ENCODE measurements at places on chromosomes 13 and 19.

DNA sequence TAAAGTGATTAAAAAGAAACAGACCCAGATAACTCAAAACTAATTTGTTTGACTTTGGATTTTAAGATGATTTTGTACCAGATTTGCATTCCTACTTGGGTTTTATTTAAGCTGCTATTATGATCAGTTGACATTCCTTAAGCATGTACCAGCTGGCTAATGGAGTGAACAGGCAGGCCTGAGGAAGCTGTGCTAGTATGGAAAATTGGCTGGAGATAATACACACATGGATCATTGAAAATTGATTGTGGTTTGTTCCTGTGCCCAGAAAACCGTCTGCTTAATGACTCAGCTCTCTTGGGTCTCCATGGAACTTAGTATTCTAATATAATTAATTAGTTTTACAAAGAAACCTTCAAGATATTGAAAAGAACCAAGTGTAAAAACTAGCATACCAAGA, 22.6 kb downstream of the POLR1D start:
- no peak for DNase-seq

DNA sequence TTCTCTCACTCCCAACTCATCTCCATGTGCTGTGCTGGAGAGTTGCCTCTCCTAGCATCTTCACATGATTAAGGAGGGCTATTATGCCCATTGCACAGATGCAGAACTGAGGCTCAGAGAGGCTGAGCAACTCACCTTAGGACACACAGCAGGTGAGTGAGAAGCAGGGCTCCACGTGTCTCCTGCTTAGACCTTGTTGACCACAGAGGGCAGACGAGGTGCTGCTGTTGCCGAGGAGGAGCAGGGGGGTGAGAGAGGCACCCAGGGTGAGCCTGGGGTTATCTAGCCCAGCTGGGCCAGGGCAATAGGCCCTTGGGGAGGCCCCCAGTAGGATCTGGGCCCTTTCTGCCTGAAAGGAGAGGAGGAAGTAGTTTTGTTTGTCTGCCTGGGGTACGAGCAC, 2.4 kb upstream of the HSH2D start:
- DNase-seq: no peak

- no peak for DNase-seq
These were observed 140.2 kb downstream of the SOX1 start for GRCh38 chr13:112207129-112207528.

- DNase-seq: peak; percentile 88
These were observed at the start of gene ZNF473 for GRCh38 chr19:50025794-50026549. Gene ZNF473 (plus strand): TSS chr19:50026005. CDS start chr19:50031083, 5,078 bp downstream.

DNA sequence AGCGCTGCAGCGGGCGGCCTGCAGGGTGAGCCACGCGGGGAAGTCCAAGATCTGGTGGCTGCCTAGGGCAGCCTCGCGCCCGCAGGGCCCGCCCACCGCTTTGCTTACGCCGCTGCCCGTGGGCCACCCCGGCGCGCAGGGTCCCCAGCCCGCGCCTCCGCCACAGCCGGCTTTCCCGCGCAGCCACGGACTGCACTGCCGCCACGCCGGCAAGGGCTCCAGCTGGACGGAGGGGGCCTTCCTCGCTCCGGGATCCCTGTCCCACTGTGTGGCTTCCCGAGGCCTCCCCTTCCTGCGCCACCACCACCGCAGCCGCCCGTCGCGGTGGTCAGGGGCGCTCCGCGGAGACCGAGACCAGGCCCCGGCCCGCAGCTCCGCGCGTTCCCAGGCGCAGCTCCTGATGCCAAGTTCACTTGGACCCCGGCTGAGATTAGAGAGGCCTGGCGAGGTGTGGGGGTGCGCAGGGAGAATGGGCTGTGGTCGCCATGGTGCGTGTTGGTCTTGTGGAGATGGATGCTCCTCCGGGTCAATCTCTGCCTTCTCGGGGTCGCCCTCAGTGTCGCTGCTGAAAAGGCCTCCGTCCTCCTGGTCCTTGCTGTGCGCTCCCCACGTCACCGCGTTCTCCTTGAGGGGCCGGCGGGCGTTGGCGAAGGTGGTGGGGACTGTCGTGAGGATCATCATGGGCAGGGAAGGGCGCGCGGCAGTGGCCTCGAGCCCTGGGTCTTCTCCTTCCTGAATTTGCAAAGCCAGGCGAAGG, 17.9 kb upstream of the RNF17 start:
- no peak for DNase-seq

DNA sequence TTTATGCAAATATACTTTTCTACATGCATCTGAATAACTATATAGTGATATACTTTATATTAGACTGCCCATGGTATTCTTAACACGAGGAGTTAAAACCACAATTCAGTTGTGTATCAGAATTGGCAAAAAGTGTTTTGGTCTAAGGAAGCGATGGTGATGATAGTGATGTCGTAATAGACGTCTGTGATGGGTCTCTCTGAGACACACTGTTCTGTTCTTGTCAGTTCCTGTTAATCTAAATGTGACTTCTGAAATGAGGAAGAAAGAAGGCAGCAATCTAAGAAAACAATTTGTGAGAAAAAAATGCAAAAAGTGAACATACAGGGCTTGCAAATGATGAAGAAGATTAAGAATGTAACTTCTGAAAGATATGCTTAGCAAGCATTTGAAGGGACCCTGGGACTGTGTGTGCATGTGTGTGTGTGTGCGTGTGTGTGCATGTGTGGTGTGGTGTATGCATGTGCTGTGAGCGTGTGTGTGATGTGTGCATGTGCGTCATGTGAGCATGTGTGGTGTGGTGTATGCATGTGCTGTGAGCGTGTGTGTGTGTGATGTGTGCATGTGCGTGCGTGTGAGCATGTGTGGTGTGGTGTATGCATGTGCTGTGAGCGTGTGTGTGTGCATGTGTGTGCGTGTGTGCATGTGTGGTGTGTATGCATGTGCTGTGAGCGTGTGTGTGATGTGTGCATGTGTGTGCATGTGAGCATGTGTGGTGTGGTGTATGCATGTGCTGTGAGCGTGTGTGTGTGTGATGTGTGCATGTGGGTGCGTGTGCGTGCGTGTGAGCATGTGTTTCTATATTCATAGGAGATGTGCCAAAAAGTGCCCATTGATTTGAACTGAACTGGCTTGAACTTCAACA, 131.8 kb downstream of the IRS2 start:
- DNase-seq: no peak

DNA sequence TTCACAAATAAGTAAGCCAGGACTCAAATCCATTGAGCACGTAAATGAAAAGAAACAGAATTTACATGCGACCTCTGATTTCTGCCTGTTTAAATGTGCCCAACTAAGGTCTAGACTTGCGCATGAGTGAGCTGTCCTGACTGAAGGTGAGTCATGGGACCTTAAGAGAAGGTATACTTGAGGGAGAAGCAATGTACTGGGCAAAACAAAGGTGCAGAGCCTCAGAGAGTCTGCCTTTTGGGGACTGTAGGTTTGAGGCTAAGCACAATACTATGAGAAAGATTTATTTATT, 45.8 kb downstream of the UFM1 start:
- no peak for DNase-seq

DNA sequence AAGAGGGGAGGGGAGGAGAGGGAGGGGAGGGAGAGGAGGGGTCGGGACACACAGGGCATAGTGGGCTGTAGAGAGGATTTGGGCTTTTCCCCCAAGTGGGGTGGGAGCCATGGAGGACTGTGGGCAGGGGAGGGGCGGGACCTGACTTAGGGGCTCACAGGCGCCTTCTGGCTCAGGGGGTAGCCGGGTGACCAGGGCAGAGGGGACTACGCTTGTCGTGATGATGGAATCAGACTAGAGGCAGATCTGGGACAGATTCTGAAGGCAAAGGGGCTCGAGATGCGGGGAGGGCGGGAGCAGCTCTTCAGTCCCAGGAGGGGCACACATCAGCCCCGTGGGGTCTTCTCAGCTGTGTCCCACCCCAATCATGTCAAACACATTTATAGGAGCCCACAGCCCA, 13.5 kb downstream of the NDUFA11 start:
- no peak for DNase-seq

GRCh38 chr19:18408053-18408476, 10.6 kb upstream of the LRRC25 start:
- no peak for DNase-seq

DNA sequence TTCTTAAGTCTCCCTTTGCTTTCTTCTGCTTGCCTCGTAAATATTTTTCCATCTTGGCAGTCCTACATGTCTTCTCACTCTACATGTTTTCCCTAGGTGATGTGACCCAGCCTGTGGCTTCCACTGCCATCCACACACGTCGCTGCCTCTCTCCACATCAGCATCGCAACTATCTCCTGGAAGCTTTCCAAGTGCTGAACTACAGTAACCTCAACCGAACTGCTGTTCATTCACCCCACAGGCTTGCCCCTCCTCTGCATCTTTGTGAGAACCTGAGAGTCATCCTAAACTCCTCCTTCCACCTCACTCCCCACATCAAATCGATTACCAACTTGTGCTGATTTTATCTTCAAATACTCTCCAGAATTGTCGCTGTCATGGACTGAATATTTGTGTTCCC, 41.2 kb upstream of the USPL1 start:
- peak; percentile 23 for DNase-seq

- DNase-seq: peak; percentile 75
These were observed 18.4 kb upstream of the TUBGCP3 start for GRCh38 chr13:112606109-112607001.

DNA sequence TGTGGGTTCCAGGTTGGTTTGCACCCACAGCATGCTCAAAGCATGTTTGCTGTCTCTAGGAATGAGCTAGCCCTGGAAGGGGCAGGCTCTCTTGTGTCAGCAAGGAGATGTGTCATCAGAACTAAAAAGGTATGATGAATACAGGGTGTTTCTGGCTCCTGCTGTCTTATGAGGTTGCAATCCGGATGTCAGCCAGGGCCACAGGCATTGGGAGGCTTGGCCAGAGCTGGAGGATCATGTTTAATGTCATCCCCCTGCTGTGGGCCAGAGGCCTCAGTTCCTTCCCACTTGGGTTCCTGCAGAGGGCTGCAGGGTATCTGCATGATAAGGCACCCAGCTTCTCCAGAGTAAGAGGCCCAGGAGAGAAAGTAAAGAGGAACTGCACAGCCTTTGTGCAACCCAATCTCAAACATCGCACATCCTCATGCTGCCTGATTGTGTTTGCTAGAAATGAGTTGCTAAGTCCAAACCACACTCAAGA, 193.6 kb downstream of the COL4A1 start:
- no peak for DNase-seq

- DNase-seq: no peak
These were observed 172.9 kb upstream of the UBL3 start for GRCh38 chr13:30023196-30023895.

DNA sequence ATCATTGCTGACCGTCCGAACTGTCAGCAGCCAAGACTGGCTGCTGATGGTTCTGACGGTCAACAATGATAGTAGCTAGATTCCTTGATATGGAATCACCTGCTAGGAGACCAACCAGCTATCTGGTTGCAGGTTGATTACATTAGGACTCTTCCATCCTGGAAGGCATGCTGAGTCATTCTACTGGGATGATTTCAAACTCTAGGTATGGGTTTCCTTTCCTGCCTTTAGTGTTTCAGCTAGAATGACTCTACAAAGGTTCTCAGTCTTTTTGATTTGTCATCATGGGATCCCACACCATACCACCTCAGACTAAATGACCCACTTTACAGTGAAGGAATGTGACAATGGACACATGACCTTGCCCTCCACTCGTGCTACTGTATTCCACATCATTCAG, 138.1 kb upstream of the KL start:
- no peak for DNase-seq

GRCh38 chr13:75378301-75378700, 103.7 kb downstream of the TBC1D4 start:
- DNase-seq: no peak

- no peak for DNase-seq
These were observed 25.3 kb downstream of the UQCRFS1 start for GRCh38 chr19:29187676-29188075.

GRCh38 chr13:100357764-100358163, 230.8 kb downstream of the GGACT start:
- DNase-seq: no peak

DNA sequence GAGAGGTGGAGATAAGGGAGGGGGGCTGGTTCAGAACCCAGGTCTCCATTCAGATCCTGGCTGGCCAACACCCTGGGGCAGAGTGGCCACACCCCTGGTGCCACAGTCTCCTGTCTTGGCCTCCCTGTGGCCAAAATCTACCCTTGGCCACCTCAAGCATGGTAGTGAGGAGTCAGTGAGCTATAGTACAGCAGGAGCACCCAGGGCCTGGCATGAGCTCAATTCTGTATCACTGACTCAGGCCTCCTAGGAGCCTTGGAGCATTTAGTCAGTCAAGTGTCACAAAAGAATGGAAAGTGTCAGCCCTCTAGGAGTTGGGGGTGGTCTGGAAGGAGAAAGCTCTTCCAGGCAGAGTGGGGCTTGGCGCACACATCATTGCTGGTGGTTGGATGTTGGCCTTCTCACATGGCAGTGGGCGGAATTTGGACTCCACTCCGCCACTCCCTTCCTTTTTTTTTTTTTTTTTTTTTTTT, 6.6 kb upstream of the CD79A start:
- no peak for DNase-seq

DNA sequence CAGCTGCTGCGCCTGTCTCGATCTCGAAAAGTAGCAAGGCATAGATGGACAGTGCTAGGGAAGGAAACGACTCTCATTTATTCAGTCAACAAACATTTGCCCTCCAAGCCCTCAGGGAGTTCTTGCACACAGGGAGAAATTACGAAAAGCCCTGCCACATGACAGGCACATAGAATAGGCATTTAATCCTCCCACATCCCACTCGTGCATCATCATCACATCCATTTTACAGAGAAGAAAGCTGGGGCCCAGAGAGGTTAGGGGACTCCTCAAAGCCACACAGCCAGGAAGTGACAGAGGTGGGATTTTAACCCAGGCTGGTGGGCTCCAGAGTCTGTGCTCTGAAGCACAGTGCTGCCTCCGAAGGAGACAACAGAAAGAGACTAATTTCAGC, 11.6 kb downstream of the TMEM221 start:
- no peak for DNase-seq

- DNase-seq: no peak
These were observed 5.0 kb downstream of the PPP1R37 start for GRCh38 chr19:45097776-45098520.

DNA sequence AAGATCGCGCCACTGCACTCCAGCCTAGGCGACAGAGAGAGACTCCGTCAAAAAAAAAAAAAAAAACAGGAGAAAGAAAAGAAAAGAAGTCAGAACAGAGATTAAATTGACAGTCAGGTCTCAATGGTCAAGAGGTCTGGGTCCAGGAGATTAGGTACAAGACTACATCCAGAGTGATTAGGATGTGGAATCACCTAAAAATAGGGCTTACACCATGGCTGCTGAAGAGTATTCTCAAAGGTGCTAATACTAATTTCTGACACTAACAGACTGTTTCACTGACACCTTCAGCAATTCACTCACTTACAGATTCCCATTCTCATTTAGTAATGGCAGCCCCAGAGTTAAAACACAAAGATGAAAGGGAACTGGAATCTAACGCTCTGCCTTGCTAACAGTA, 91.7 kb downstream of the TBC1D4 start:
- DNase-seq: no peak

GRCh38 chr19:40464059-40465024, 1.2 kb downstream of the BLVRB start:
- peak; percentile 58 for DNase-seq

- DNase-seq: no peak
These were observed 7.0 kb upstream of the MAP2K2 start for GRCh38 chr19:4130744-4131438.

Data from activated CD4-positive, alpha-beta T cell treated with anti-CD3 and anti-CD28 coated beads for 1 hour (primary cell).